ENCODE measurements at places on chromosomes 3 and 15.
A peak's percentile ranks its signal among the peaks of the same experiment; 100 is the strongest.

GRCh38 chr15:70936326-70936725 is 43.7 kb downstream of the LRRC49 start:
- no peak for DNase-seq
- H3K27me3 ChIP-seq, result peaks cover 6% of the 10 kb centered on the region
- no peaks in the 10 kb centered on the region for H3K4me1 ChIP-seq
- H3K36me3 ChIP-seq, result no peaks in the 10 kb centered on the region

DNA sequence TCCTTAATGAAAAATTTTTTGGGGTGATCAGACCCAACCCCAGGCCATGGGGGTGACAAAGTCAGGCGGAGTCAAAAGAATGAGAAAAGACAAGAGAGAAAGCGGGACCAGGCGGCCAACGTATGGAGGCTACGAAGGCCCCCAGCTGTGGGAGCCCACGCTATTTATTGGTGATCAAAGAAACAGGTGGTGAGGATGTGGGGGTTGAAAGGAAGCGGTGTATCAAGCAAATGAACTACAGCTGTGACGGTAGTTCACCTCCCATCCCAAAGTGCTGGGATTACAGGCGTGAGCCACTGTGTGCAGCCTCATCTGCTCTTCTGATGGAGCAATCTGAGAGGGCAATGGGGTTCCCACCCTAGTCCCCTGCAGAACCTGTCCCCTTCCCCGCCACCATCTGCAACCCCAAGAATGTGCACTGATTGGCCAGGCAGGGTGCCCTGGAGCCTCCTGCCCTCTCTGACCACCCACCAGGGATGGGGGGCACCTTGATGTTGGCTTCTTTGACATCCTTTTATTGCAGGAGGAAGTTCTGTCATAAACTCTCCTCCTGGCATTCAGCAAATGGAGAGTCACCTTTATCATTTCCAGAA is 1.1 kb upstream of the CHRNA3 start:
- no peaks in the 10 kb centered on the region for H3K36me3 ChIP-seq
- DNase-seq, result no peak
- H3K27me3 ChIP-seq, result peaks cover 52% of the 10 kb centered on the region
- no peak overlapping the region for H3K27ac ChIP-seq
- H3K4me1 ChIP-seq, result peaks cover 2% of the 10 kb centered on the region
- peak overlapping the region; percentile 62 for H3K4me3 ChIP-seq

GRCh38 chr3:183698318-183698751 is 738 bp downstream of the YEATS2 start:
- peak; percentile 44 for DNase-seq
- peaks cover 2% of the 10 kb centered on the region for H3K36me3 ChIP-seq
- no peaks in the 10 kb centered on the region for H3K27me3 ChIP-seq
- H3K4me1 ChIP-seq, result peaks cover 21% of the 10 kb centered on the region
- H3K4me3 ChIP-seq, result peak overlapping the region; percentile 95

DNA sequence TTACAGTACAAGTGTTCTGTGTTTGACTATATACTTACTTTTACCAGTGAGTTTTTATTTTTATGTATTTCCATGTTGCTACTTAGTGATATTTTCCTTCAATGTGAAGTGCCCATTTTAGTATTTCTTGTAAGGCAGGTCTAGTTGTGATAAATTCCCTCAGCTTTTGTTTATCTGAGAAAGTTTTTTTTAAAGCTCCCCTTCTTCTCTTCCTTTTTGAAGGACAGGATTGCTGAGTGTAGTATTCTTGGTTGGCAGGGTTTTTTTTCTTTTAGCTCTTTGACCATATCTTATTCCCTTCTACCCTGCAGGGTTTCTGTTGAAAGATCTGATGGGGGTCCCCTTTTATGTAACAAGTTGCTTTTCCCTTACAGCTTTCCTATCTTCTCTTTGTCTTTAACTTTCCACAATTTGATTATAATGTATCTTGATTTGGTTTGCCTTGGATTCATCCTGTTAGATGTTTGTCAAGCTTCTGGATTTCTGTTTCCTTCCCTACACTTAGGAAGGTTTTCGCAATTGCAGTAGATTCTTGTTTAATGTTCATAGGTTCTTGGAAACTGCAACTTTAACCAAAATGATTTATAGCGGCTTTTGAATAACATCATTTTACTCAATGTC is 7.9 kb downstream of the PLAAT1 start:
- H3K27me3 ChIP-seq, result peaks cover 4% of the 10 kb centered on the region
- no peak for DNase-seq
- no peak overlapping the region for H3K27ac ChIP-seq
- no peak overlapping the region for H3K4me3 ChIP-seq
- H3K36me3 ChIP-seq, result no peaks in the 10 kb centered on the region

DNA sequence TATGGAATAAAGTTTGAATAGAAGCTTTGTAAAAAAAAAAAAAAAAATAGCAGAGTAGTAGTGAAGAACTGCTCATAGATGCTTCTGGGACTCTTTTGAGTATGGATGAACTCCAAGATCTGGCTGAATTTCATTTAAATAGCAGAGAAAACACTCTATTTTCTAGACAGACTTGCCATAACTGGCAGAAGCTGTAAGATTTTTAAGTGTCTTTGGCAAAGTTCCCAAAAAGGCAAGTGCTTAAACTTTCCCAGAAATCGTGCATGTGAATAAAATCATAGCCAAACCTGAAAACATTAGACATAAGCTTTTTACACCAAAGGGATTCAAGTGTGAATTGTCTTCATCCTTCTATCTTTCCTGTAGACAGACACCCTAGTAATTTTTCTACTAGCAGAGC is 110.3 kb upstream of the MITF start:
- no peak overlapping the region for H3K4me3 ChIP-seq
- H3K4me1 ChIP-seq, result no peaks in the 10 kb centered on the region
- peaks cover 6% of the 10 kb centered on the region for H3K36me3 ChIP-seq
- no peaks in the 10 kb centered on the region for H3K27me3 ChIP-seq

Measured in naive thymus-derived CD8-positive, alpha-beta T cell (primary cell).